ENCODE measurements at places on chromosomes 1 and 21.

GRCh38 chr1:41741244-41741643, 177.5 kb downstream of the HIVEP3 start:
- no peak for DNase-seq

DNA sequence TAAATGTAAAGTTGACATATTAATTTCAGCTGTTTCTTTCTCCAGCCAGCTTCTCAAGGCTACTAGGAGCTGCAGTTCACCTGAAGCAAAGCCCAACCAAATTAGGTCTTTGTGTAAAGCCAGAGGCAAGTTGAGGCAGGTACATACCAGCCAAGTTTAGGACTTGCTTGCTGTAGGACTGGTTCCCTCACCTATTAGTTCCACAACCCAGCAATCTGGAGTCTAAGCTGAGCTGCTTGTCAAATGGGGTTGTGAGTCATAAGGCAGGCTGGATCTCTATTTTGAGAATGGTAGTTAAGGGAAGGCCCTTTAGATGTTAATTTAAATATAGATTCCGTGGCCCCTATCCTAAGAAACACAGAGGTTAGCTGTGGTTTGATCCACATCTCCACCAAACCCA, 7.6 kb upstream of the FLG2 start:
- DNase-seq, result no peak

- DNase-seq, result no peak
These were observed 7.3 kb downstream of the LYPD8 start for GRCh38 chr1:248748211-248748610.

GRCh38 chr1:81068726-81069125, 732.0 kb upstream of the ADGRL2 start:
- no peak for DNase-seq

GRCh38 chr21:14542638-14543037, 3.5 kb downstream of the SAMSN1 start:
- DNase-seq, result no peak

DNA sequence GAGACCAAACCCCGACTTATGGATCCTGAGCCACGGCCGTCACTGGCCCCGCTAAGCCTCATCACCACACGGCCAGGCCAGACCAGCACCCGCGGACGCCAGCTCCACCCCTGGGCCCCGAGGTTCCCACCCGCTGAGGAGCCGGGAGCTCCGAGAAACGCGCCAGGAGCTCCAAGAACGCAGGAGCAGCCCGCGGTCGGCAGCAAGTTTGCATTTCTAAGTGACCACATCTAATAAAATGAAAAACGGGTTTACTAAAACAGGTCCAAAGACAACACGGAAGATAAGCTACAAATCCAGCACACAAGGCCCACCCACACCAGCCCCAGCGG, 8.1 kb upstream of the C1QTNF12 start:
- no peak for DNase-seq
